ENCODE measurements at places on chromosomes 16 and 17.
A peak's percentile ranks its signal among the peaks of the same experiment; 100 is the strongest.

GRCh38 chr16:57531253-57531575 lies 5.2 kb downstream of the CCDC102A start:
- DNase-seq: no peak

GRCh38 chr17:69733171-69734012 lies 318.9 kb downstream of the MAP2K6 start:
- peak; percentile 83 for DNase-seq

- DNase-seq: peak; percentile 77
These were observed 7.8 kb downstream of the NACA2 start for GRCh38 chr17:61583242-61583641.

- no peak for DNase-seq
These were observed 252.5 kb downstream of the SEC14L1 start for GRCh38 chr17:77393274-77393600.

DNA sequence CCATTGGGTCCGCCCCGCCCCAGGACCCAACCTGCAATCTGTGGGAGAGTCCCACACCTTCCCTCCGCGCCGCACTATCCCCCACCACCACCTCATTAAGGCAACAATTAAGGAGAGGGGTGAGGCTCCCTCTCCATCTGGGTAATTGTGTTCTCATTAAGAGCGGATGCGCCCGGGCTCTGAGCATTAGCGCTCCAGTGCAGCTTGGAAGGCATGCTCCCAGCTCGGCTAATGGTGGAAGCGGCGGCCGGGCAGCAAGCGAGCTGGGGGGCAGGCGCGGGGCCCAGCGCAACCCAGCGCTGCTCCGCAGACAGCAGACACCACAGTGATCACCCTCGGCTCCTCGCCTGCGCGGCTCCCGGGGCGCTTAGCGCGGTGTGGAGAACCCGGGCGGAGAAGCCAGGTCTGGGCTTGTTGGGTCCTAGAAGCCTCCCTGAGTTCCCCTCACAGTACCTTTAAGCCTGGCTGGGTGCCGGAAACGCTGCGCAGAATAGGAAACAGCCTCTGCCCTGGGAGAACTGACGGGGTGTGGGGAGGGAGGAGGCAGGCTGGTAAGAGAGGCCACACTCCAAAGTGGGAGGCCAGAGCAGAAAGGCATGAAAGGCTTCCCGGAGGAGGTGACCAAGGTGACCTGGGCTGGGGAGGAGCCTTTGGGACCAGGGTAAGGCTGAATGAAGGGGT lies 6.4 kb downstream of the CBLN1 start:
- DNase-seq: no peak

GRCh38 chr16:46949241-46949892 lies 24.1 kb downstream of the DNAJA2 start:
- no peak for DNase-seq

DNA sequence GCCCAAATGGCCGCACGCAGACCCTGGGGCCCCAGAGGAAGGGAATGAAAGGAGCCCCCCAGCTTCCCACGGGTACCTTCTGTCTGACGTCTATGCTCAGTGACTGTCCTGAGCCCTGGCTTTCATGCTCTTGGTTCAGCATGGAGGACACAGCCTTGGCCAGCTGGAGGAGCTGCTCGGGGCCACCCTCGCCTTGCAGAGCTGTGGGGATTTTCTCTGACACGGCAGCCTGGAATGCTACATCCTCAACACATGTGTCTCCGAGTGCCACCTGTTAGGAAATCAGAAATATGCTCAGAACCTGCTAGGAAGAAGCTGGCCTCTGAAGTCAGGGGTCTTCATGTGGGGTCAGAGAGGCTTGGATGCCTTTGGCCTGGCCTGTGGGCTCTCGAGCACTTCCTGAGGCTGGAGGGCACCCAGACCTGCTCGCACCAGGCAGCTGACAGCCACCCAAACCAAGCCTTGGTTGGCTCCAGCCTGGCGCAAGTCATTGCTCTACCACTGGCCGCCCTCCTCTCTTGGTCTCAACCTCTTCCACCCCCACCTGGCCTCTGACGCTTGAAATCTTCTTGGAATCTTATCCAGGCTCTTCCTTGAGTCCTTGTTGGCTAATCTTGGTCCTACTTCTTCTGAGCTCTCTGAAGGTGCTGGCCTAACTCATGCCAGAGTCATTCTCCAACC lies 63.7 kb upstream of the BCO1 start:
- DNase-seq: peak; percentile 9

GRCh38 chr16:12499032-12499745 lies 304.5 kb downstream of the CPPED1 start:
- DNase-seq: no peak

DNA sequence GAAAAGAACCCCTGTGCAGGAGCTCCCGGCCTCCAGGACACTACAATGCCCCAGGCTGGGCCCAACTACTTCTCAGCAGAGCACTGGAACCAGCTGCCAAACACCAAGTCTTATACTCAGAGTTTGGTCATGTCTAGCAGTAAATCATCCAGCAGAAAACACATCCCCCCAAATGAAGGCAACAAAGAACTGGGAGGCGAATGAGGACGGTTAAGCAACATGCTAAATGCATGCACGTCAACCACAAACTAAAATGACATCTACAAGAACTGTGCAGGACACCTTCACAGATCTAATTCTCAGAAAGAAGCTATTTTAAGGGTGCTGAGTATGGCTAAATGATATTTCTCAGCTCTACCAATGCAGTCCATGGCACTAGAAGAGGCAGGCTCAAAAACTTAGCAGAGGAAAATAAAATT lies 7.6 kb upstream of the IRX5 start:
- no peak for DNase-seq

- DNase-seq: no peak
These were observed 6.5 kb downstream of the CHD9 start for GRCh38 chr16:53061256-53061655.

- no peak for DNase-seq
These were observed 3.9 kb upstream of the WFIKKN2 start for GRCh38 chr17:50831471-50831928.

DNA sequence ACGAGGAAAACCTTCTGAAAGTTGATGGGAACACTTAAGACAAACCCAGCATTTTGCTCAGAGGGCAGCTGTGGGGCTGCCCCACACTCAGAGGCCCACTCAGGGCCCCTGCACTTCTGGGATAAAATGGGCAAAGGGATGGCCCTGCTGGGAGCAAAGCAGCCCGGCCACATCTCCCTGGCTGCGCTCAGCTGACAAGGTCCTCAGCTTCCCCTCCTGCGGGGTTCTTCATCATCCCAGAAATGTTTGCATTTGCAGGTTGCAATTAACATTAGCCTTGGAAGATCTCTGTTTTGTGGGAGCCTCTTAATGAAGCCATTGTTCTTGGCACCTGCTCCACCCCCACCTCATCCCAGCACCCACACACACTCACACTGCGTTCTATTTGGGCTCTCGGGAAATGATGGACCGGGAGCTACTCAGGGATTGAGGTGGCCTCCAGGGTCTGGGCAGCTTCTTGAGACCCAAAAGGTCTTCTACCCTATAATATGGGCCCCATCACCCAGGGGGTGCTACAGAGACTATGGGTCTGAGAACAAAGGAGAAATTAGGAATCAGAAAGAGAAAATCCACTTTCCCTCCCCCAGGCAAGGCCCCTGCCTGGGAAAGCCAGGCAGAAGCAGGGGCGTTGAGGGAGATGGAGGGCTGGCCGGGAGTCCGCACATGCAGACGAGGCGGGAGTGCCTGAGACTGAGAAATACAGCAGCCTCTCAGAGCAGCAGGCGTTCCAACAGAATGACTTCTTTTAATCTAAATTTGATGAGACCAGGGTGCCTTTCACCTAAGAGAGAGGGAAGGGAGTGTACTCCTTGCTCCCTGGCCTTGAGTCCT lies 53.7 kb upstream of the RPL38 start:
- DNase-seq: no peak

- no peak for DNase-seq
These were observed 18.7 kb downstream of the SREBF1 start for GRCh38 chr17:17818088-17818526.

DNA sequence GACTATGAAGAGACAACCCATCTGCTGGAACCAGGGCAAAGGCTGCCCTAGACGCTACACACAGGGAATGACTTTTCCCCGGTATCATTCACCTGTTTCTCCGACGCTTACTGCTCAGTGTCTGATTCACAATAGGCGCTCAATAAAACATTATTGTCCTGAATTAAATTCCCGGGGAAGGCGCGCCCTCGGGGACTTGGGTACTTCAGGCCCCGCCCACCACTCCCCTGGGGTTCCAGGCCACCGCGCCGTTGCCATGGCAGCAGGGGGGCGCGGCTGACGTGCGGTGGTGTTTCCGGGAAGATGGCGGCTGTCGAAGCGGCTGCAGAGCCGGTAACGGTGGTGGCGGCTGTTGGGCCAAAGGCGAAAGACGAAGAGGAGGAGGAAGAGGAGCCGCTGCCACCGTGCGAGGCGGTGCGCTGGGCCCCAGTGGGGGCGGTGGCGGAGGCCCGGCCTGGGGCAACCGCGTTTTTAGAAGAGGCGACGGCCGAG lies at the start of gene RUNDC1:
Gene RUNDC1 (plus strand): TSS at position 292 of the 492 bp plus-strand sequence. CDS start 12 bp downstream, at position 304.
- DNase-seq: peak; percentile 82
